ENCODE measurements at places on chromosomes 3 and 15.

DNA sequence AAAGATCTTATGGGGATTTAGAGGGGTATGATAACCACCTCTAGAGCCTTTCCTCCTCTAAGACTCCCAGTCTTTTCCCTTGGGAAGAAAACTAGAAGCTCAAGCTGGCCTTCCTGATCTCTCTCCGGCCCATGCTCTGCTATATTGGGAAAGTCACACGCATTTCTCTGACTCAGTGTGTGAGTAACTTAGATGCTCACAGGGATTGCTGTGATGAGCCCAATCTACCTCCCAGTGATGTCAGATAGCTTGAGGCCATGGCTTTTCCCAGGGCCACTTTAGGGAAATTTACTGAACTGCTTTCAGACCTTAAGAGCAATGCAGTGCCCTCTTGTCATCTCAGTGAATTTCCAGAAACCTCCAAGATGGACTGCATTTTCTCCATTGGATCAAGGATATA, 8.6 kb upstream of the ST8SIA2 start:
- DNase-seq, result no peak

DNA sequence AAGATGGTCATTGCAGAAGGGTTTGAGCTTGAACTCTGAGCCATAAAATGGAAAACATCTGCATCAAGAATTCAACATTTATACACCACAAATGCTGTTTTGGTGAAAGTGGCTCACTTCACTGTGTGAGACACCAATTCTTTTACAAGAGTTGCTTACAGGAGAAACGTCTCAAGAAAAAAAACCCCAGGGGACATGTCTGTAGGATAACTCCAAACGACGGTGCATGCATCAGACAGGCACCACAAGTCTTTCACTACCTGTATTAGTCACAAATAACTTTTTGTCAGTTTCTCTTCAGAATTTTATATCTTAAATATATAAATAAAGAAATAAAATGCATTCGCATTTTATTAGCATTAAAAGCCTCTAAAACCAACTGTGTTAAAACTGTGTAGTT, 164.3 kb downstream of the EFHB start:
- DNase-seq, result no peak

GRCh38 chr3:77931255-77932009, 891.5 kb downstream of the ROBO2 start:
- no peak for DNase-seq

DNA sequence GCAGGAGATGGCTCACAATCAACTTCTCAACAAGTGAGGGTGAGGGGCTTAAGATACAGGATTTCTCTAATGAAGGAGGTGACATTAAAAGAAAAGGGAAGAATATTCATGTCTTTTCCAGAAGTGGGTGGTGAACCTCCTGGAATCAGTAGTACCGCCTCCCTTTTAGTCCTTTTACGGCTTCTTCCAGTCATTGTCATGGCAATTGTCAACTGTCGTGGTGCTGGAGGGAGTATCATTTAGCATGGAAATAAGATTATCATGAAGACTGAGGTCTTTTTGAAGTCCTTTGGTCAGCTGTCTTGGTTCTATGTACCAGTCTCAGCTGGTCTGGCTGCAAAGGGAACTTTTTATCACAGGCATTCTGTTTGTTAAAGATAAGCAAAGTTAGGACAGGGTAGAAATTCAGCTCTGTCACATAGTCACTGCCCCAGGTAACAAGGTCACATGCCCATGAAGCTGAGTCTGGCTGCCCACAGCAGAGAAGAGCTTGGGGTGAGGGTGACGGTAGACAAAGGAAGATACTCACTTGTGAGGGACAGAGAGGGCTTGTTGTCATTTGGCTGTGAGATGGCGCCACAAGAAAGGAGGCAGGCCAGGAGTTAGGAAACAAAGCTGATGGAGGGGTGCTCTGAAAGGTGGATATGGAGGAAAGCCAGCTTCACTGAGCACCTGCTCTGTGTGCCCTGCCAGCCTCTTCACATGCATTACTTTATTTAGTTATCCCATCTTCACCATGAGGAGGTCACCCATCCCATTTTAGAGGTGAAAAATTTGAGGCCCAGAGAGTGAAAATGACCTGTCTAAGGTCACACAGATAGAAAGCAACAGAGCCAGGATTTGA, 228.2 kb upstream of the TRIM42 start:
- DNase-seq, result no peak

GRCh38 chr3:62558549-62559112, 185.3 kb upstream of the FEZF2 start:
- DNase-seq, result no peak

DNA sequence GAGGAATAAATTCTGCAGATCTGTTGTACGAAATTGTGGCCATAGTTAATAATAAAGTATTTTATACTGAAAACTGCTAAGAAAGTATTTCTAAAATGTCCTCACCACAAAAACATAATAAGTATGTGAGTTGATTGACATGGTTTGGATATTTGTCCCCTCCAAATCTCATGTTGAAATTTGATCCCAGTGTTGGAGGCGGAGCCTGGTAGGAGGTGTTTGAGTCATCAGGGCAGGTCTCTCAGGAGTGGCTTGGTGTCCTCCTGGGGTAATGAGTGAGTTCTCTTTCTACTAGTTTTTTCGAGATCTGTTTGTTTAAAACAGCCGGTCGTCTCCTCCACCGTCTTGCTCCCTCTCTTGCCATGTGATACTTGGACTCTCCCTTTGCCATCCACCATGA, 424.1 kb upstream of the KCNMB2 start:
- DNase-seq, result no peak

GRCh38 chr3:111761309-111761795, 97.7 kb upstream of the PHLDB2 start:
- DNase-seq, result no peak

DNA sequence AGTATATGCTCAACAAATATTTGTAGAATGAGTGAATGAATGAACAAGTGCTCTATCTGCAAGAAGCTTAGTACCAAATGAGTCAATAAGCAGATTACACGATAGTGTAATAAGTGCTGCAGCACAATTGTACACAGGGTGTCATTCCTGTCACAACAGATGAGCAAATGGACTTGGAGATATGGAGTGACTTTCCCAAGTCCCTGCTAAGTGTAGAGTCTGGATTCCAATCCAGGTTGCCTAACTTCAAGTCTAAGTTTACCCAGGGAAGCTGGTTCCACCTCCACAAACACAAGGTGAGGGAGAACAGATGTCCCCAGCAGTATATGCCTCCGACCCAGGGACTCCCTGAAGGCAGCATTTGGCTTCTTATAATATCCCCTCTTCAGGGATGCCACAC, 77.7 kb upstream of the RAD18 start:
- DNase-seq, result no peak

DNA sequence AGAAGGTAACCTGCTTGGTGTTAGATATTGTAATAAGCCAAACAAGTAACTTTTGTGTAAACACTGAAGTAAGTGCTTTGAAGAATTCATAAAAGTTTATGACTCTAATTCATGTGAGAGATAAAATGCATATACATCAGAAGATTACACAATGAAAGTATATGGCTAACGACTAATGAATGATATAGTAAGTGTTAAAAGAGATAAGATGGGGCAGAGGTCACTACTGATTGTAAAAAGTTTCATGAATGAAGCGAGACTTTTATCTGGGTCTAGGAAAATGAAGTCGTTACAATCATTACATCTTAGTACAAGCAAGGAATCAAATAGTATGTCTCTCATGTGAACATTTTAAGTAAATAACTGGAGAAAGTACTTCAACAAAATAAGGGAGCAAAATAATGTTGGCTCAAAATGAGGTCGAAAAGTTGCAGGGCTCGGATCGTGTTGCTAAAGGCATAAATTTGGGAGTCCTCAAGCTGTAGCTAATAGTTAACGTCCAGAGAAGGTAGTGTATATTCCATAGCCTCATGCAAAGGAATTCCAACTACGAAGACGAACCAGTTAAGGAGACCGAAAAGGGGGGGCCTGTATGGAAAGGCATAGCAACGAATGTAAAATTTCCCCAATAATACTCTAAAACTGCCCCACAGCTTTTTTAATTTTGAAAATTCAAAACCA, 984 bp upstream of the DUT start:
- DNase-seq, result no peak

- DNase-seq, result no peak
These were observed 2.9 kb upstream of the GMNC start for GRCh38 chr3:190865419-190865818.

DNA sequence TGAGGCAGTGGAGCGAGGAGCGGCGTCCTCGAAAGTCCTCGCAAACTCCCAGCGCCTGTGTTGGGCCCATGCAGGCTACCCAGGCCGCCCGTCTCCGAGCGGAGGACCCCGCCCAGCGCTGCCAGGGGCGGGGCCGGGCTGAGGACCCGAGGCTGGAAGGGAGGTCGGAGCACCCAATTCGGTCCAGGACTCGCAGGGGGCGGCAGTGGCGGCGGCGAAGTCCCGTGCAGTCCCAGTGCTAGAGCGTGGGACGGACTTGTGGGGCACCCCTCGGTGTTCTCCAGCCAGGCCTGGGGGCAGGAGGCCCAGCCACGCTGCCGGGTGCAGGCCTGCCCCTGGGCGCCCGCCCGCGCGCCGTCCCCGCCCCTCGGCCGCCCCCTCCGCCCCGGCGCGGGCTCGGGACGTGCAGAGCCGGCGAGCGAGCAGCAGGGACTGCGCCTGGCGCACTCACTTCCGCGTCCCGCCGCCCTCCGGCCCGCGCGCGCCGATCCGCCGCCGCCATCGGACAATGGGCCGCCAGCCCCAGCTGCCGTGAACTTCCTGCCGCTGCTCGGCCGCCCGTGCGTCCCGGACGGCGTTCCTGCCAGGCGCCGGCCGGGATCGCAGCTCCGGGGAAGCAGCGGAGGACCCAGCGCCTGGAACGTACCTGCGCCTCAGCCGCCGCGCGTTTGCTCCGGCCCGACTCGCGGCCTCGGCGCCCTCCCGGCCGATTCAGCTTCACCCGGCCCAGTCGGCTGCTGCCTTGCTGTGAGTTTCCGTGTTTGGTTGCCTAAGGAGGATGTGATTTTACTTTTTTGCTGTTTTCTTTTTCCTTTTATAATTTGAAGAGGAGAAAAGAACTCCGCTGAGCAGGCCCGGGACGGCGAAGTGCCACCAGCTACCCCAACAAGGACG, 596 bp upstream of the LIMD1 start:
- DNase-seq, result peak; percentile 50

DNA sequence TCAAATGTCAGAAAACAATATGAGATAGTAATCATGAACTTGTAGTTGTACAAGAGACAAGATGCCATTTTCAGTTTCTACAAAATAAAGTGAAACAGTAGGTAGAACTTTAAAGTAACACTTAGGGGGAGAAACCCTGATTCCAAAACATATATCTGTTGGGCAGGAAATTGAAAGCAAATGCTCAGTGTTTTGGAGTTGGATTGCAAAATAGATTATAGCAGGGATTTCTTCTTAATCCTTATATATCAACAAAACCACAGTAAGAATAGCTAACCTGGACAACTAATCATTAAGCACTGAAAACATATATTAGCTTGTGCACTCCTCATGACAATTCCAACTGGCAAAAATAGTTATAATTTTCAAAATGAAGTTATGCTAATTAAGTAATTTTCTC, 46.9 kb downstream of the COMMD2 start:
- DNase-seq, result no peak

DNA sequence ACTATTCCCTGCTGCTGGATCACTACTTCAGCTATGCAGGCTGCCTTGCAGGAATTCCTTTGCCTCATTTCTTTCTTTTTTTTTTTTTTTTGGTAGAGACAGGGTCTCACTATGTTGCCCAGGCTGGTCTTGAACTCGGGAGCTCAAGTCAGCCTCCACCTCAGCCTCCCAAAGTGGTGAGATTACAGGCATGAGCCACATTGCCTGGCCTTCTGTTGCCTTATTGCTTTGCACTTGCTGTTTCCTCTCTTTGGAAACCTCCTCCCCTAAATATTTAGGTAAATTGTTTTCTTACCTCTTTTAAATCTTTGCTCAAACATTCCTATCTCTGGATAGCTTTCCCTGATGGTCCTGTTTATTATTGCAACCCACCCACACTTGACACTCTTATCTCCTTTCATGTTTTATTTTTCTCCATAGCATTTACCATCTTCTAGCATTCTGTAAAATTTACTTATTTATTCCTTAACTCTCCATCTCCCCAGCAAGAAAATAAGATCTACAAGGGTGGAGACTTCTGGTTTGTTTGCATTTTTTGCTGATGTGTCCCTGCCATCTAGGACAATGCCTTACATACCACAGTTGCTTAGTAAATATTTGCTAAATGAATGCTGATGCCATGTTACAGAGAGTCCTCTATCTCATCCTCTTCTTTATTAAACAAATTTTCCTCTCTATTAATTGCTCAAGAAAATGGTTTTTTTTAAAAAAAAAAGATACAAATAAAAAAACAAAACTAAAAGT, 134.8 kb downstream of the P2RY1 start:
- no peak for DNase-seq

DNA sequence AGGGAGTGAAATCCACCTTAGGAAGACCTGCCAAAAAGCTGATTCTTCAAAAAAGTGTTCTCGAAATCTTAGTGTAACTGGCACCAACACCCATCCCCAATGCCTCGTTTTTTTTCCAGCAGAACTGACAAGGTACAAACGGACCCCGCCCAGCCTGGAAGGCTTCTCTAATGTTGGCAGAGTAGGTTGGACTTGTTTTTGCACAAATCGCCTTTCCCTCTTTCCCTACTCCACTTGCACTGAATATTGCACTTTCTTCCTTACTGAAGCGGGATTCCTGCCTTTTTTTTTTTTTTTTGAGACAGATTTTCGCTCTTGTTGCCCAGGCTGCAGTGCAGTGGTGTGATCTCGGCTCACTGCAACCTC, 544 bp upstream of the TIMMDC1 start:
- no peak for DNase-seq

GRCh38 chr15:23565395-23566070, at the start of gene MKRN3:
MKRN3 (plus strand) TSS chr15:23565674; CDS start chr15:23565783, 109 bp downstream.
- DNase-seq, result no peak

- DNase-seq, result no peak
These were observed 137.8 kb downstream of the RORA start for GRCh38 chr15:61091289-61091616.

GRCh38 chr3:88882121-88882520, 225.3 kb upstream of the EPHA3 start:
- no peak for DNase-seq

- DNase-seq, result no peak
These were observed 832.9 kb downstream of the OTOL1 start for GRCh38 chr3:162329514-162329913.

DNA sequence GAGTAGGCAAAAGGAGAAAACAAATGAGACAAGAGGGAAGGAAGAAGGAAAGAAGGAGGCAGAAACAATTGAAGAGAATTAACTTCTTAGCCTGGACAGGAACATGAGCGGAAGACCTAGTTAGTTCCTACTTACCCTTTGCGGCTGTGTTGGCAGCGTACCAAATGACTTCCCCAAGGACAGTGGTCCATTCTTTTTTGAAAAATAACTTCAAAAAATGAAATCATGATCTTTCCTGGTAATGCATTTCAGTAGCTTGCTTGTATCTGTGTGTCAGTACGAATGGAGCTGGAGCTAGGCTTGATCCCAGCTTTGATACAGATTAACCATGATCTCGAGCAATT, 41.5 kb upstream of the CFAP161 start:
- DNase-seq, result no peak

- DNase-seq, result no peak
These were observed 77.3 kb downstream of the ETFA start for GRCh38 chr15:76233921-76234320.

- no peak for DNase-seq
These were observed 50.0 kb upstream of the CDIN1 start for GRCh38 chr15:36529296-36530011.

GRCh38 chr3:6282918-6283317, 578.0 kb upstream of the GRM7 start:
- no peak for DNase-seq
